ENCODE measurements at places on chromosomes 13 and 19. TPM values are rescaled to one million over a fixed set of nuclear protein-coding genes. Genes with fewer than 3 reads are reported as not detected.

DNA sequence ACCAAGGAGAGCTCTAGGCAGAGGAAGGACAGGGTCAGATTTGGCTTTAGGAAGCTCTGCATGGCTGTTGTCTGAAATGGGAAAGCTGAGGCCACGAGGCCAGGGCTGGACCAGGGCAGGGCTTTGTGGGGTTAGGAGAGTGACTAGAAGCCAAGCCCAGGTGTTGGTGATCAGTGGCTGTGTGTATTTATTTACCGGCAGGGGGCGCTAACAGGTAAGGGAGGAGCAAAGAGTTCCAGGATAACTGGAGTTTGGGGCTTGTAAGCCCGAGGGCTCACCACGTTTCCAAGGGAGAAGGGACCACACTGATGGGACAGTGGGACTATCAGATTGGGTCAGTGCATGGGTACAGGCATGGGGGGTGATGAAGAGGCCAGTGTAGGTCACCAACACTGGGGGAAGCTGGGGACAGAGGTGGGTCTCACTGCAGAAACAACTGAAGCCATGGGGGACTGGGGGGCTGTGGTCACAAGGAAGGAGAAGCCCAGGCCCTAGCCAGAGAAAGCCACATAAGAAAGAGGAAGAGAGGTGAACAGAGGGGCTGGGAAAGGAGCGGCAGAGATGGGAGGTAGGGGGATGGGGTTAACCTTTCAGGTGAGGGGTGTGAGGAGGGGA lies 3.9 kb downstream of the TMEM147 start:
- H3K36me3 ChIP-seq, result peaks cover 5% of the 10 kb centered on the region
- no peak overlapping the region for H3K27ac ChIP-seq
- DNase-seq, result peak; percentile 65
- H3K4me1 ChIP-seq, result peaks cover 37% of the 10 kb centered on the region
- H3K4me3 ChIP-seq, result no peak overlapping the region

DNA sequence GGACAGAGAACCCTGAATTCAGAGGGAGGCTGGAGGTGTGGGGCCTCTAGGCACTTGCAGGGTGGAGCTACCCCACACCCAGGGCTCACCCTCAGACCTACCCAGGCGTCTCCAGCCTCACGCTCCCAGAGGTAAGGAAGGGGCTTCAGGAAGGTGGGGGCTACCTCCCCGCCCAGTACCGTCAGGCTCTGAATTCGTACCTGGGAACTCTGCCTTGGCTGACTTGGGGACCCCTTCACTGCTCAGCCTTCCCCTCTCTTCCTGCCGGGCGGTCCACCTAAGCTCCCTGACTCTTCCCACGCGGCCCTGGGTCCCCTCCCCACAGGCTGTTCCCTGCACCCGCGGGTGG lies 28.5 kb upstream of the PARP4 start:
- H3K4me1 ChIP-seq, result peaks cover 12% of the 10 kb centered on the region
- H3K36me3 ChIP-seq, result peaks cover 2% of the 10 kb centered on the region
- DNase-seq, result no peak
- H3K27ac ChIP-seq, result no peak overlapping the region
- H3K27me3 ChIP-seq, result peaks cover 40% of the 10 kb centered on the region

DNA sequence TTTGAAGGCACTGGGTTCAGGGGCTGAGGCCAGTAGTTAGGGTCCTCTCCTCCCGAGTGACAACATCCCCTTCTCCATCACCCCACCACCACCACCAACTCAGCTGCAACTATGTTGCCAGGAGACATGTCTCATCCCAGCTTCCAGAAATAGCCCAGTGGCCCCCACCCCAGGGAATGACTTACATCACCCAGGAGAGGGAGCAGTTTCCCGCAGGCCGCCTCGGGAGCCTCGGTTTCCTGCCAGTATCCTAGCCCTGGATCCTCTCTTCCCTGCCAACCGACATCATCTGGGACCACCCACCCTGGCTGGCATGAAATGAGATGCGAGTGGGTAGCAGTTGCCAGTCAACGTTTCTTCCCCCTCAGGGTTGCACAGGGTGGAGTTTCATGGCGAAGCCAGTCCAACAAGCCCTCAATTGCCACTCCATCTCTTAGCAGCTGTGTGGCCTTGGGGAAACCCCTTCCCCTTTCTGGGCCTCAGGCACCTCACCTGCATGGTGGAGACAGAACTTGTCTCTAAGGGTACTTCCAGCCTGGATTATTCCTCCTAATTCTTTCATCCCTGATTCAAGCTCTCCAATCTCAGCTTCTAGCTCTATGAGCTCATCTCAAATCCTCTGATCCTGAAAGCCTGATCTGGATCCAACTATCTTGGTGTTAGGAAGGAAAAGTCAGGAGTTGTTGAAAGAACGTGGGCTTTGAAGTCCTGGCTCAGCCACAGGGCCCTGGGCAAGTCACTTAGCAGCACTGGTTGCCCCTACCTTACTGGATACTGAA lies 3.9 kb upstream of the GSK3A start:
- DNase-seq, result no peak
- H3K4me1 ChIP-seq, result peaks cover 51% of the 10 kb centered on the region
- H3K27me3 ChIP-seq, result no peaks in the 10 kb centered on the region
- no peaks in the 10 kb centered on the region for H3K36me3 ChIP-seq
- H3K4me3 ChIP-seq, result no peak overlapping the region

DNA sequence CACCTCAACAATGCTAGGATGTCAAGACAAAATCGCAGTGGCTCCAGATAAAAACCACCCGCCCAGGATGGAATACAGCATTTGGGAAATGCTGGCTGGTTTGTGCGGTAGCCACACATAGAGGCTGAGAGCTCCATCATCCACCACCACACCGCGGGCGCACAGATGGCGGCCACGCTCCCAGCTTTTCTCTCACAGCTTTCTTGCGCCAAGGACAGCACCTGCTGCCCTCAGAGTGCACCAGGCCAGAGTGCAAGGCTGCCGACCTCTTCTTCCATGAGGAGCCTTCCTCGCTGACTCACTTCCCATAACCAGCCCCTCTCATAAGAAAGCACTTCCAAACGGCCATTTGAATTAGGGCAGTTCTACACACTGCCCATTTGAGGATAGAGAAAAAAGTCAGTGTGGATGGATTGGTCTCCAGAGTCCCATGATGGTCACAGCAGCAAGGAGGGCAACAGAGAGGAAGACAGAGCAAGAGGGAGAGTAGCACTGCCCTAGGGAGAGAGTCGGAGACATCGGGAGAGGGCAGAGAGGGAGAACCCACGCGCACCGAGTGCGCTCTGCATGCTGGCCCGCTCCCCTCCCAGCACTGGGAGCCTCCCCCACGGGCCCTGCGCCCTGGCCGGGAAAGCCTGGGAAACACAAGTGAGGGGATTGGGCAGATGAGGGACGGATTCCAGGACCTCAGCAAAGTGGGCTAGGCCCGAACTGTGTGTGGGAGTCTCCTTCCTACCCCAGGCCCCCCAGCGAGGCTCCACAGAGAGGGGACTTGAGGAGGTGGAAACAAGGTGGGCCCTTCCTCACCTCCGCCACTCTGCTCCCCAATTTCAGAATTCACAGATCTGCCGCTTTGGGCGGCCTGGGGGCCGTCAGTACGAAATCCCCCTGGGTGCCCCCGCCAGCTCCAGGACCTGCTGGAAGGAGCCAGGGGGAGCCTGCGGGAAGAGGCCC lies 156.9 kb downstream of the USP12 start:
- peaks cover 19% of the 10 kb centered on the region for H3K27me3 ChIP-seq
- H3K4me1 ChIP-seq, result no peaks in the 10 kb centered on the region
- no peak overlapping the region for H3K4me3 ChIP-seq
- DNase-seq, result no peak
- H3K36me3 ChIP-seq, result no peaks in the 10 kb centered on the region

GRCh38 chr13:57531256-57531655 lies 100.3 kb upstream of the PCDH17 start:
- H3K36me3 ChIP-seq, result no peaks in the 10 kb centered on the region
- no peaks in the 10 kb centered on the region for H3K4me1 ChIP-seq
- DNase-seq, result no peak
- no peaks in the 10 kb centered on the region for H3K27me3 ChIP-seq

DNA sequence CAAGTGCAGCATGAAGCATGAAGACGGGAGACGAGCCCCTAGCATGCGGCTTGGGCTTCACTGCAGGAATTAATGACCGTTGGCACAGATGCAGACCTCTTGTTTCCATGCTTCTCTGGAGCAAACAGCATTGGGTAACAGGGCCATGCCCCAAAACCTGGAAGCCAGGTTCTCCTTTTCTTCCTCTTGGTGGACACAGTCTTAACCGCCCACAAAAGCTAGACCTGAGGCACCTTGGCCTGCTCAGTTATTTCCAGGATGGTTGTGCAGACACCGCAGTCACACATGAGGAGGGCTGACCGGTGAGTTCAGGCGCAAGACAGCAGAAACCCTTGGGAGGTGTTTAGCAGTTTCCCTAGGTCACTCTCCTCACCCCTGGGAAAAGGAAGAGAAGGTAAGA lies 133.9 kb upstream of the GJB6 start:
- H3K4me3 ChIP-seq, result no peak overlapping the region
- DNase-seq, result no peak
- peaks cover 1% of the 10 kb centered on the region for H3K36me3 ChIP-seq
- peaks cover 11% of the 10 kb centered on the region for H3K4me1 ChIP-seq
- H3K27me3 ChIP-seq, result peaks cover 5% of the 10 kb centered on the region

DNA sequence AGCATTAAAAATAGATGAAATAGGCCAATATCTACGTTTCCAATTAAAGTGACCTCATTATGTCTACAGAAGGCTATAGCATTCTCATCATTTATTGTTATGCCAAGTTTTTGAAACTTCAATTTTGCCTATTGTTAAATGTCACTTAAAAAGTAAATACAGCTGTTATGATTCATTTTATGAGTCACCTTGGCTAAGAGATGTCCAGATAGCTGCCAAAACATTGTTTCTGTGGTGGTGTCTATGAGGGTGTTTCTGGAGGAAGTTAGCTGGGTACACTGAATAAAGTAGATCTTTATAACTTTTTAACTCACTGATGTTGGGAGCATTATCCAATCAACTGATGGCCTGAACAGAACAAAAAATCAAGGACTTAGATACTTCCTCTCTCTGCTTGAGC lies 1209.7 kb upstream of the PCDH9 start:
- no peaks in the 10 kb centered on the region for H3K27me3 ChIP-seq
- no peak for DNase-seq
- no peak overlapping the region for H3K4me3 ChIP-seq
- no peak overlapping the region for H3K27ac ChIP-seq
- H3K4me1 ChIP-seq, result no peaks in the 10 kb centered on the region
- no peaks in the 10 kb centered on the region for H3K36me3 ChIP-seq

Gene SHFL
- 55.0 TPM for total RNA-seq

DNA sequence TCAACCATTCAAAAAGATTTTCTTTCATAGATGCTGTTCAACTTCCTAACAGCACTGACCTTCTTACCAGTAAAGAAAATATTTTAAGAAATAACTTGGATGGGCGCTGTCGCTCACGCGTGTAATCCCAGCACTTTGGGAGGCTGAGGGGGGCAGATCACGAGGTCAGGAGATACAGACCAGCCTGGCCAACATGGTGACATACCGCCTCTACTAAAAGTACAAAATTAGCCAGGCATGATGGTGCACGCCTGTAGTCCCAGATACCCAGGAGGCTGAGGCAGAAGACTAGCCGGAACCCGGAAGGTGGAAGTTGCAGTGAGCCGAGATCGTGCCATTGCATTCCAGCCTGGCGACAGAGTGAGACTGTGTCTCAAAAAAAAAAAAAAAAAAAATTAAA lies 865.7 kb upstream of the SLC10A2 start:
- no peak overlapping the region for H3K4me3 ChIP-seq
- no peaks in the 10 kb centered on the region for H3K27me3 ChIP-seq
- H3K27ac ChIP-seq, result no peak overlapping the region
- H3K36me3 ChIP-seq, result no peaks in the 10 kb centered on the region
- DNase-seq, result no peak

DNA sequence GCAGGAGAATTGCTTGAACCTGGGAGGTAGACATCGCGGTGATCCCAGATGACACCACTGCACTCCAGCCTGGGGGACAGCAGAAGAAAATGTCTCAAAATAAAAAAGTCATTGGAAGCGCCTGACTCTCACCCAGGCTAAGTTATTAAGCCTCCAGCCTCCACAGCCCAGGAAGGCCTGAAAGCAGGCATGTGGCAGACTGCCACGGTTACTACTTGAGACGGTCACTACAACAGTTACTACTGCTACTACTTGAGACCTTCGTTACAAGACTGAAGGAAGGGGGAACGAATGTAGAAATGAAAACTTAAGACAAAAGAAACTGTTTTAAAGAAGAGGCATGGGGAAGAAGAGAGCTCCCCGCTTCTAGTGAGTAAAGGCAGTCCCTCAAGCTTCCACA lies 9.6 kb downstream of the PRR22 start:
- no peaks in the 10 kb centered on the region for H3K27me3 ChIP-seq
- no peaks in the 10 kb centered on the region for H3K4me1 ChIP-seq
- H3K36me3 ChIP-seq, result no peaks in the 10 kb centered on the region
- DNase-seq, result no peak
- no peak overlapping the region for H3K27ac ChIP-seq

Gene PRR12
- total RNA-seq, result 24.6 TPM

GRCh38 chr19:50794074-50794875 lies 4.1 kb downstream of the ACP4 start:
- peak overlapping the region; percentile 61 for H3K27ac ChIP-seq
- H3K4me1 ChIP-seq, result no peaks in the 10 kb centered on the region
- H3K36me3 ChIP-seq, result peaks cover 8% of the 10 kb centered on the region

Gene CELF5
- 0.17 TPM for total RNA-seq

Gene NLRP5
- total RNA-seq, result not detected

Gene ZNF136
- 17.0 TPM for total RNA-seq

Data from activated T-cell treated with anti-CD3 and anti-CD28 coated beads, Interleukin-2, amount 50 U/mL, for 72 hours (primary cell).